Fibroblast of skin of back (primary cell): ENCODE measurements at places on chromosomes 5 and 9.

DNA sequence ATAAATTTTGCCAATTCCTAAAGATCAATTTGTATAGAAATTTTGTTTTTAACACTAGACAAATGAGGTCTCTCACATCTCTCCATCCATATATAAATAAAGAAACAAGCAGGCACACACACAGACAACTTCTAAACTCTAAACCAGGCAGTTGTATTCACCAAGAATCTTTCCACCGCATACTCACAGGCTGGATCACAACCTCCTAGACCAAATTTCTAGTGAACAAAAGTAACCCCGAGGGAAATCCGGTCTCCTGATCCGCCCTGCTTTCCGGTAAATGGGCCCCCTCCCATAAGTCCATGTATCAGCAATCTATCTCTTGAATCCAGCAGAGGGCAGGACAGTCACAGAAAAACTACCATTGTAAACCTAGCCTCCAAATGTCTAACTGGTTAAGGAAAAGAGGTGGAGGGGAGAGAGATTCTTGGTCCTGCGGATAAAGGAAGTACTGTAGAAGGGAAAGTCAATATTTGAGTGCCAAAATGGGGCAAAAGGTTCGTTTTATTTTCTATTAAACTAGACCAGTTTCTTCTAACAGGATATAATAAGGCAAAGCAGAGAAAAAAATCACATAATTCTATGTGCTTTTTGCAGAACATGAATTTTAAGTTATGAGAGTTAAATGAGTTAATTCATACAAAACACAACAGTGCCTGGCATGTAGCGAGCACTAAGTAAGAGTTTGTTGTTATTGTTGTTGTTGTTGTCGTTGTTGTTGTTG lies 4.8 kb upstream of the SMU1 start:
- DNase-seq: peak; percentile 88

DNA sequence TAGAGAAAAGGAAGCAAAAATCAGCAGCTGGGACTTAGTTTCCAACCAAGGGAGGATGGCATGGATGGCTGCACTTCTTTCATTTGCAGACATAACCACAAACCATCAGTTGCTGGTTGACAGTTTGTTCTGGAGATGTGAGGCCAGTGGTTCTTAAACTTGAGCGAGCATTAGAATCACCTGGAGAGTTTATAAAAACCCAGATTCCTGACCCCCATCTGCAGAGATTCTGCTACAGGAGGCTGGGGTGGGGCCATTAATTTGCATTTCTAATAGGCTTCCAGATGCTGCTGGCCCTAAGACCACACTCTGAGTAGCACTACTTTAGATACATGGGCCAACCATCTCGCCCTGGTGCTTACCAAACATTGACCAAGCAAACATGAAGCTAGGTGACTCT lies 60.8 kb downstream of the MARCHF3 start:
- DNase-seq: no peak

GRCh38 chr9:20788526-20789451 lies 104.7 kb downstream of the FOCAD start:
- DNase-seq: no peak

- no peak for DNase-seq
Observed at GRCh38 chr9:8600914-8601680, 801.5 kb upstream of the DMAC1 start.

DNA sequence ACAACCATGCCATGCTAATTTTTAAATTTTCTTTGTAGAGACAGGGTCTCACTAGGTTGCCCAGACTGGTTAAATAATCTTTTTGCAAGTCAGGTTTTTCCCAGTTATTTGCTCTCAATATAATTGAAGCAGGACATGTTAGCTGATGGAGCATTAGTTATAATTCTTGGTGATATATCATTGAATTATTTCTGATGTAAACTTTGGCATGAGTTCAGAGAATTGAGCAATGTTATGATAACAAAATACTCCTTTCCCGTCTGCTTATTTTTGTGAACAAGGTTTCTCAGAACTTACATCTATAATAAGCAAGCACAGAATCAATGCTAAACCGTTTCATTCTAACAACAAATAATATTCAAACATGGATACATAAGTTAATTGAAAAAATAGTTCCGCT lies 37.8 kb downstream of the BHMT start:
- peak; percentile 32 for DNase-seq

DNA sequence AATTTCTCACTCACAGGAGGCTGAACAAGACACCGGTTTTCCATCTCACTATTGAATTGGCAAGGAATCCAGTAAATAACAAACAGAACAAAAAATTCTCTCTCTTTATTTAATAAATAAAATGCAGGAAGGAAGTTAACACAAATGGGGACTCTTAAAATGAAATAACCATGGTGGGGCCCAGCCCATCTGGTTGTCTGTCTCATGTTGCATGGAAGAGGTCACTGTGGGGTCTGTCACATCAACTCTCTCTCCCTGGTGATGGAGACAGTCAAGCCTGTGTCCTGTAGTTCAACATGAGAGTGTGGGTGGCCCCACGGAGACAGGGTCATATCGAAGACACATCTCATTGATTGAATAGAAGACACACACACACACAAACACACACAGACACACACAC lies 297.7 kb downstream of the IRX2 start:
- no peak for DNase-seq

DNA sequence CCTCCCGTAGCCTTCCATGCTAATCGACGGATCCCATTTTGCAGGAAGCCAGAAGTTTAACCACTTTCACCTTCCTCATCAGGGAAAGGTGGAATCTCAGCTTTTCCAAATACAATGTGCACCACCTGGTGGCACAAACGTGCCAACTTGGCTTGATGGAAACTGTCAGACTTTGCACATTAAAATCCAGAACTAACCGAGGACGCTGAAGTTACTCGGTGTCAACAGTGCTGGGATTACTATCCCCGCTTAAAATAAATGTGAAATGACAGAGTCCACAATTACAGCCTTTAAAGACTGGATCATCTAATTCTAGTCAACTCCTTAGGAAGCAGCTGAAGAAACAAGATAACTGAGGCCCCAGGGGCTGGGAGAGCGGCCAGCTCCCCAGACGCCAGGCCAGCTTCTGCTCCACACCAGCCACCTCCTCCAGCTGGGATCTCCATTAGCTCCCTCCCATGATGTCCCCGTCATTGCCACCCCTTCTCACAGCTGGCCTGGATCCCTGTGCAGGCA lies 50.1 kb upstream of the RETREG1 start:
- no peak for DNase-seq

GRCh38 chr9:71663931-71664459 lies 104.3 kb downstream of the CEMIP2 start:
- peak; percentile 66 for DNase-seq
